ENCODE measurements at places on chromosomes 6 and 20.

DNA sequence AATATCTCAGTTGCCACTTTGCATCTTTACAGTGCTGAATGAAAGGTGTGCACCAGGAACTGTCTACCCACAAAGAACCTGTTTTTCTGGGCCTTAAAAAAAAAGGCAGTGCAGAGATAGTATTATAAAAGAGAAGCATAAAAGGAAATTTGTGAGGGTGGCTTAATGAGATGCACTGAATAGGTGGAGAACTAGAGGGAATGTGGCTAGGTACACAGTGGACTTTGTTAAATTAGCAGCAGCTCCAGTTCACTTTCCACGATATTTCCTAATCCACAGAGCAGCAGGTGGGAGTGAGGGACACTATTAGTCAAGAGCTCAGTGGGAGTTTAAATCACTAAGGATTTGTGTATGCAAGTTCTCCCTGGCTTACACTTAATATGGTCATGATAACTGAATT, 38.8 kb downstream of the MAP7 start:
- no peak for DNase-seq

DNA sequence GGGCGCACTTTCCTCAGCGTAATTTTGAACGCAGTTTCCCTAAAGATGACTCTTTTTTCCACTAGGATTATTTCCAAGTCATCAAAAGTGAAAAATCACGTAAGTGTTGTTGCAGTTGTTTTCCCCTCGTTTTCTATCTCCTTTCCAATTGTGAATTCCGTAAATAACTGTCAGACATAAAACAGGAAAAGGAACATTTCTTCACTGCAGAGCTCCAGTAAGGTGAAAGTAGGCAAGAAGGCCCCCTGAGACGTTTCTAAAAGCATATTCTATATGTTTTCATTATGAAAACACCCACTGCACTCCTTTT, 17.8 kb downstream of the HIVEP2 start:
- DNase-seq = no peak

GRCh38 chr6:129750360-129750759, 40.4 kb upstream of the ARHGAP18 start:
- no peak for DNase-seq

DNA sequence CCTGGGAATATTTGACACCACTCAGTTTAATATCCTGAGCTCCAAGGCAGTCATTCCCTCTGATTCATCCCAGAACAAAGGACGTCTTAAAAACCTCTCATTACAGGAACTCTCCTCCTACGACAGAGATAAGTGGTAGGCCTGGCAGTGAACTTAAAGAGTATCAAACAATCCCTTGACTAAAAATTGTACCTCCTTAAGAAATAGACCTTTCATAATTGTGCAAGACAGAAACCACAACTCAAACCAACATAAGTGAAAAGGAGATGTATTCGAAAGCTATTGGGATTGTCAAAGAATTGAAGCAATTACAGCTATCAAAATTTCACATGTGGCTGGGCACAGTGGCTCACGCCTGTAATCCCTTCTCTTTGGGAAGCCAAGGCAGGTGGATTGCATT, 19.1 kb upstream of the BNIP5 start:
- DNase-seq = no peak

- DNase-seq = no peak
These were observed 8.8 kb upstream of the PARD6B start for GRCh38 chr20:50722424-50723155.

GRCh38 chr20:2285613-2286012, 10.2 kb upstream of the TGM3 start:
- DNase-seq = no peak

- no peak for DNase-seq
These were observed 11.3 kb downstream of the DIDO1 start for GRCh38 chr20:62914970-62915457.

DNA sequence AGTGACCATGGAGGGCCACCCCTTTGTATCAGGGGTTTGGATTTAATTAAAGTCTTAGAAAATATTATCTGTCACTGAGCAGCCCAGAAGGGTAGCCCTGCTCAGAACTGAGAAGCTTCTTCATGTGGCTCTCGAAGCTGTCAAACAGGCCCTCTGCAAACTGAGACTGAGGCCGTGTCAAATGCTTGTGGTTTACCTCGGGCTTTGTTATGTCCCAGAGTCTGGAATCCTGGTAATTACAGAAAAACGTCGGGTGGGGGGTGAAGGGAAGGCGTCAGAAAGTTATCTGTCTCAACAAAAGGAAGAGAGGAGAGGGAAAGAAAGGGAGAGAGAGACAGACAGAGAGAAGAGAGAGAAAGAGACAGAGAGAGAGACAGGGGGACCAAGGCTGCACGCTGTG, 200.8 kb downstream of the BMP7 start:
- no peak for DNase-seq

DNA sequence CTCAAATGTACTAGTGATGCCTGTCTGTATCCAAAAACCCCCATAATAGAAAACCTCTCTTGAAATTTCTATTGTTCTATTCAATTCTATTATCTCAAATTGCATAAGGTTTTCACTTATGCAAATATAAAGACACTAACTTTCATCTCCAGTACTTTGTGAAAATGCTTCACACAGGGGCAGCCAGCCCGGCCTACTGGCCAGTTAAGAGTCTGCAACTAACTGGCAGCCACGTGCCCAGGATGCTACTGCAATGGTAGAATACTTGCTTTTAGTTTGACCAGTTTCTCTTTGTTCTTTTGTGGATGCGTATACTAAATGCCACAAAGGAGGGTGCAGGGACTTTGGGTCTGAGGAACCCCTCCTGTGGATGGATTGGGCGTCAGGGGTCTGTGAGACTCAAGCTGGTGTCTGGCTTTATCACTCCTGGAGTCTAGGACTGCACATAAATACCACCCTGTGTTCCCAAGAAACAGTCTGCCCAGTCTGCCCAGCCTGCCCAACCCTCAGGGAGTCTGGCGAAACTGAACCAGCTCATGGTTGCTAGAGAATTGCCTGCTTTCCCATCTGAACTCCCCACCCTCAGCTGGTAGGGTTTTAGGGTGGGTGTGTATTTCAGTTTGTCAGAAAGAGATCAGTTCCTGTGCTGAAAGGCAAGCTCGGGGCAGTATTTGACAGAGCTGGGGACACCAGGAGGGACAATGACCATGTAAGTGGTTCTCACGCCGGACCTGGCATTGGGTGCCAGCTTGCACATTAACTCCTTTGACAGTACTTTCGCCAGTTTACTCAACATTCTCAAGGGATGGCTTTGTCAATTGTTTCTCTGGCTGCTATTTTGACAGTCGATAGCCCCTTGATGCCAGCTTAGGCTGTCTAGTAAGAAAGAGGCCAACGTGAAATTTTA, 558.2 kb upstream of the JAG1 start:
- DNase-seq = no peak

- DNase-seq = no peak
These were observed 159.8 kb upstream of the TSHZ2 start for GRCh38 chr20:52812231-52812847.

GRCh38 chr6:148999929-149000468, 253.2 kb downstream of the UST start:
- no peak for DNase-seq

- no peak for DNase-seq
These were observed 140.2 kb downstream of the KIF13A start for GRCh38 chr6:17847203-17847760.

DNA sequence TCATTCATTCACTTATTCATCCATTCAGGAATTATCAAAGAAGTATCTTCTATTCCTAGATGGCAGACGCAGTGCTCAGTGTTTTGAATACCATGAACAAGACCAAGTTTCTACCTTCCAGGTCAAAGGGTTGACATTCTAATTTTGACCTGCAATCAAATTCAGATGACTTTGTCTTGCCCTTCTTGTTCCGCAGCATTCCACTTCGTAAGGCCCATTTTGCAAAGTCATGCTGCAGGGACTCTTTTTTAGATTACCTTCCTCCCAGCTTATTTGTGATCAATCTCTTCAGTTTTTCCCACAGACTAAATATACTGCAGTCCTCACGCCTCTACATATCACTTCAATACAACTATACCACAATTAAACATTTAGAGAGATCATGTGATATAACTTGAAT, 7.1 kb upstream of the TAAR1 start:
- no peak for DNase-seq

- DNase-seq = no peak
These were observed 256.8 kb downstream of the SYNE1 start for GRCh38 chr6:152380351-152380767.

GRCh38 chr6:106128981-106129781, 43.0 kb downstream of the PRDM1 start:
- DNase-seq = no peak

DNA sequence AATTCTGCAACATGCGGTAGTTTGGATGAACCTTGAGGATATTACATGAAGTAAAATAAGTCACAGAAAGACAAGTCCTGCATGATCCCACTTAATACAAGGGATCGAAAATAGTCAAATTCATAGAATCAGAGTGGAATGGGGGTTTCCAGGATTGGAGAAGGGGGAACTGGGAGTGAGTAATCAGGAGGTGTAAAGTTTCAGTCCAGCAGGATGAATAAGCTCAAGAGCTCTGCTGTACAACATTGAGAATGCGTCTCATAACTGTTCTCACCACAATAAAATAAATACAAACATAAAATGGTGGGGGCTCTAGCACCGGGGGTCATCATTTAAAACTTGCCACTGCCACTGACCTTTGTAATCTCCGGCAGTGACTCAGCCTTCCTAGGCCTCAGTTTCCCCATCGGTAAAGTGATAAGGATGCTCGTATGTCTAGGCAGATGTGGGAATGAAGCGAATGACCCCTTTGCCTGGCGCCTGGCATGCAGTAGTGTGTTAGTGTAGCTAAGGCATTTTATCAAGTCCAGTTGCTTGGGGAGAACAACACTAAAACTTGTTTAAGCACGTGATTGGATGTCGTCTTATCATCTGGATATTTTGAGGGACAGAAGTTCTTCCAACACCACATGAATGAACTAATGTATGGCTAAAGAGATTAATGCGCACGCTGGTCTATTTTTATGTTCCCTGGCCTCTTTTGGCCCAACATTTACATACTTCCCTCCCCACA, 421.1 kb downstream of the QKI start:
- no peak for DNase-seq

DNA sequence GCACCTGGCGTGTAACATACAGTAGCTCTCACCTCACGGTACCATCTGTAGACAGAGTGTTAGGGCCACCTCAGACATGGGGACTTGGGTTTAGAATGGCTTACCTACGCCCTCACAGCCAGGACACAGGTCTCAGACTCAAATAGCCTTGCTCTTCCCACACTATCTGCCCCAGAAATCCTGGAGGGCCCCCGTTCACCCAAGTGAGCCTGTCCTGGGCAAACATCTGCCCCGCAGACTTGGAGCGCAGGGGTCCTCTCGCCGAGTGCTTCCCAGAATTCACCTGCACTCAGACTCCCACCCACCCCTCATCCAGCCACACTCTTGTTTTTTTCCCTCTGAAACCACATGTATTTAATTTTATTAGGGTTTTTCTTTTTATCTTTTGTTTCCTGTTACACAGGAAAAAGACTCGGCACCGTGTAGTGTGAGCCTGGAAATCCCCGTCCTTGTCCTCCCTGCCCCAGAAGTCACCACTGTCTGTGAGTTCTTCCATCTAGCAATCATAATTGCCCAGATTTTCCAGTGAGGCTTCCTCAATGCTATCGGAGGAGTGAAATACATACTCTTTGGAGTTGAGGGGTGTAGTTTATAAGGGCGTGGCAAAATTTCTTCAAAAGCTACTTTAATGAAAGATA, 17.1 kb upstream of the MAP1LC3A start:
- no peak for DNase-seq

All from stimulated activated CD8-positive, alpha-beta memory T cell treated with anti-CD3 and anti-CD28 coated beads, Interleukin-15, amount 100 ng/mL, for 48 hours (primary cell).